NCI-H2107 (cell line): ENCODE measurements at places on chromosomes 3 and 15.

DNA sequence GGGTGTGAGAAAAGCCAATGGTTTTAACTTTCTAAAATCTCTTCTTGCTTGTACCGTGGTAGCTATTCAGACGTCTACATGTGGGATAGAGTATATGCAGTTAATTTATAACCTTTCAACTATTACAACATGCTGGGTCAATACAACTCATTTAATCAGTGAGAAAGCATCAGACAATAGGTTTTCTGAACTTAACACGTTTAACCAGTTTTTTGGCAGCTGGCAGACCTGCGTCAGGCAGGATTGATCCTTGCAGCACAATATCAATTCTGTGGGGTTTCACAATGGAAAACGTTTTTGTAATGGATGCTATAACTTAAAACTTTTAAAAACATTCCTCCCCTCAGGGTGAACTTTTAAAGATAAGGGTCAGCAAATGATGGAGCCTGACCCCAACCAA is 6.5 kb downstream of the GNB5 start:
- DNase-seq: no peak

DNA sequence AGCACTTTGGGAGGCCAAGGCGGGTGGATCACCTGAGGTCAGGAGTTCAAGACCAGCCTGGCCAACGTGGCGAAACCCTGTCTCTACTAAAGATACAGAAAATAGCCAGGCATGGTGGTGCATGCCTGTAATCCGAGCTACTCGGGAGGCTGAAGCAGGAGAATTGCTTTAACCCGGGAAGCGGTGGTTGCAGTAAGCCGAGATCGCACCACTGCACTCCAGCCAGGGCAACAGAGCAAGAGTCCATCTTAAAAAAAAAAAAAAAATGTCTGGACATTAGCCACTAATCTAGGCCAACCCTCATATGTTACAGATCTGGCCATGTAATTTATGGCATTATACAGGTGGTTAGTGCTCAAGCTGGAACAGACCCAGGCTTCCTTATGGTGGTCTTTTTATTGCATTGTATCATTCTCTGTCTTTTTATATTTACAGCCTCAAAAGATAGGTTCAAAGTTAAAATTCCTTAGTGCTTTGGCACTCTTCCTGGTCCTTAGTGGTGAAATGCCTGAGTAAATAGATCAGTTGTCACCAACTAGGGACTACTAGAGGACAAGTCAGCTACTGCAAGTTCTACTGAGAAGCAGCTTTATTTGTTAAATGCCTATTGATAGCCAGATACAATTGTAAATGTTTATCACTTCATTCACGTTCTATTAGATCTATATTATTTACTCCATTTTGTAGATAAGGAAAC is 16.0 kb downstream of the STARD9 start:
- DNase-seq: no peak

GRCh38 chr15:70355275-70355795 is 257.6 kb upstream of the TLE3 start:
- no peak for DNase-seq

- DNase-seq: no peak
Observed at GRCh38 chr3:132978464-132978863, 59.7 kb upstream of the TMEM108 start.

DNA sequence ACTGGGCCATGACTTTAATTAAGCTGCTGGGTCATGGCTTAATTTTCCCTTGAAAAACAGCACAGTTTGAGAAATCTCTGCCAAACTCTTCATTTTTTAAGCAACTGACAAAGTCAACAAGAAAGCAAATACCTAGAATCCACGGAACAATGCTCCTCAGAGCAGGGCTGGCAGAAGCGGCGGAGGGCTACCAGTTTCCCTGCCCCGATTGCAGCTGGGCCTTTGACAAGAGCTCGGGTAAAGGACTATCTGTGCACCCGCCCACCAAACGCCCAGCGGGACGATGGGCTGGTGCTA is 1.2 kb downstream of the GOLIM4 start:
- no peak for DNase-seq
